ENCODE measurements at places on chromosomes 6 and 20. TPM values are rescaled to one million over a fixed set of nuclear protein-coding genes. Genes with fewer than 3 reads are reported as not detected.

The ANKRD66 gene
- not detected for total RNA-seq

The TIAM2 gene
- total RNA-seq: 2.0 TPM

The CDH22 gene
- total RNA-seq: 0.08 TPM

The GABRR2 gene
- 0.58 TPM for total RNA-seq

The XKR7 gene
- total RNA-seq: not detected

The SLC22A1 gene
- total RNA-seq: 1,378 TPM

The OPN5 gene
- not detected for total RNA-seq

The SDHAF4 gene
- 4.7 TPM for total RNA-seq

The SFT2D1 gene
- 8.8 TPM for total RNA-seq

The DLL1 gene
- total RNA-seq: 4.9 TPM

The LHFPL5 gene
- not detected for total RNA-seq

The C20orf204 gene
- 0.68 TPM for total RNA-seq

The MUCL3 gene
- total RNA-seq: not detected

The TCF15 gene
- not detected for total RNA-seq

The CDSN gene
- not detected for total RNA-seq

The TEAD3 gene
- 6.3 TPM for total RNA-seq

The GINS1 gene
- total RNA-seq: 0.58 TPM

The RNF182 gene
- 0.05 TPM for total RNA-seq

The TREM2 gene
- 0.28 TPM for total RNA-seq

The REPS1 gene
- 49.4 TPM for total RNA-seq

The OR2H2 gene
- total RNA-seq: not detected

The TNF gene
- 0.68 TPM for total RNA-seq

The MMP24 gene
- total RNA-seq: 0.43 TPM

The ERVFRD-1 gene
- 0.08 TPM for total RNA-seq

The LBP gene
- 459 TPM for total RNA-seq

The PRDM13 gene
- total RNA-seq: not detected

The F13A1 gene
- 1.1 TPM for total RNA-seq

The VSX1 gene
- 0.18 TPM for total RNA-seq

The CLVS2 gene
- not detected for total RNA-seq

The BPIFB2 gene
- 0.18 TPM for total RNA-seq

The C6orf141 gene
- total RNA-seq: 0.48 TPM

The HRH3 gene
- total RNA-seq: not detected

The HLA-DOA gene
- 0.70 TPM for total RNA-seq

The AKIRIN2 gene
- 16.6 TPM for total RNA-seq

The MLN gene
- not detected for total RNA-seq

The IL17A gene
- total RNA-seq: not detected

The BCAS4 gene
- 0.83 TPM for total RNA-seq

The GRM1 gene
- not detected for total RNA-seq

The FLRT3 gene
- 7.9 TPM for total RNA-seq

The BNIP5 gene
- not detected for total RNA-seq

The GSTA3 gene
- not detected for total RNA-seq

The IMPG1 gene
- not detected for total RNA-seq

The SLC13A3 gene
- 7.1 TPM for total RNA-seq
